ENCODE measurements at places on chromosomes 2 and 18.

- DNase-seq: no peak
Measured at GRCh38 chr2:44543773-44544725, 182.3 kb downstream of the CAMKMT start.

DNA sequence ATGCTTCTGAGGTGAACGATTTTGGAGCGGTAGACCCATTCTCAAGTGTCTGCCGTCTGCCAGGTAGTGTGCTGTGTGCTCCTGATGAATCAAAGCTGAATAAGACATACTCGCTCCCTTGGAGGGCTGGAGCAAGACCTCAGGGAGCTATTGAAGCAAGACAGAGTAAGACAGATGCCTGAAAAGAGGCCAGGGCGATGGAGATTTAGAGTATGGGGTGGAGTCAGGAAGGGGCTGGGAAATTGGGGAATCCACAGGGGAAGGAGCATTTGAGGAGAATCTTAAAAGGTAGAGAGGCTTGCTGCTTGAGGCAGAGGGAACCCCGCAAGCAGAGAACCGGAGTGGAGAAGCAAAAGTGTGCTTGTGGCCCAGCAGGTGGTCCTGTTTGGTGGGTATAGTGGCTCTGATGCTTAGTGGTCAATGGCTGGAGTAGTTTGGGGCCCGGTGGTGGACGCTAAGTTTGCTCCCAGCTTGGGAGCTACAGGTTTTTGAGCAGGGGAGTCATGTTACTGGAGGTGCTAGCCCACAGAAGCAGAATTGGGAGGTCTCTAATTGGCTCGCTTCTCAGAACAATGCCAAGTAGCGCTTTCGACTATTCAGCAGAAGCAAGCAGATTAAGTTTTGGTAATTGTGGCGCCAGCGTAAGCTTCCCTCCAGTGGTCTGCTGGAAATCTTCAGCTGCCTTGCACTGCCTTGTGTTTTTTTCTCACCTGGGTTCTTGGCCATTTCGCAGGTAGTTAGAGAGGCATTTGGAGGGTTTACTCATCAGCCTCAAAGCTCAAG is 2.0 kb downstream of the CNNM4 start:
- no peak for DNase-seq

DNA sequence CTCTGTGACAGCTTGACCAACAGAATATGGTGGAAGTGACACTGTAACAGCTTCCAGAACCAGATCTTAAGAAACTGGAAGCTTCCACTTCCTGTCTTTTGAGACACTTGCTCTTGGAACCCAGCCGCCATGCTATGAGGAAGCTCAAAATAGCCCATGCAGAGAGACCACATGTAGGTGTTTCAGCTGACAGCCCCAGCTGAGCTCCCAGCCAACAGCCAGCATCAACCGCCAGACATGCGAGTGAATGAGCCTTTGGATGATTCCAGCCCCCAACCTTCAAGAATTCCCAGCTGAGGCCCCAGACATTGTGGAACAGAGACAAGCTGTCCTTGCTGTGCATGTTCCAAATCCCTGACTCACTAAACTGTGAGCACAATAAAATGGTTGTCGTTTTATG is 27.9 kb downstream of the ACVR1 start:
- no peak for DNase-seq

GRCh38 chr18:56739731-56740130 is 88.6 kb downstream of the WDR7 start:
- DNase-seq: no peak

- no peak for DNase-seq
Measured at GRCh38 chr2:235712176-235712575, 218.3 kb downstream of the AGAP1 start.

Data from stimulated activated CD8-positive, alpha-beta memory T cell treated with anti-CD3 and anti-CD28 coated beads, Interleukin-7, amount 100 ng/mL, for 4 hours (primary cell).